Aorta (tissue), 5 donors: ENCODE measurements at places on chromosomes 12 and 14. TPM values are rescaled to one million over a fixed set of nuclear protein-coding genes. Genes with fewer than 3 reads are reported as not detected.

DNA sequence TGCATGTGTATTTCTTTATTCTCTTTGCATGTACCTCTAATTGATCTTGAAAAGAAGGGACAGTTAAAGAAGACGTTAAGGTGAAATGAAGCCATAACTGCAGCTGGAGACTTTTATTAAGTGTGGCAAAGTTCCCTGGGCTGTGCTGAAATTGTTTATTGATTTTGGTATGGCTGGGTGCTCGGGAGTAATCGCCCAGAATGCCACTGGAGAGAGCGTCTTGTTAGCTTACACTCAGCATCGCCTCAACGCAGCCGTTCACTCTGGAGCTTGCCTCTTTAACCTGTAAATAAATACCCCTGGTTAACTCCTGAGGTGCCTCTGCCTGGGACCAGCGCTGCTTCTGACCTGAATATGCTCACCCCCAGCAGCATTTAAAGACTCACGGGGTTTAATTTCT is 98.6 kb downstream of the GPATCH2L start:
- H3K36me3 ChIP-seq, result no peaks in the 10 kb centered on the region
- H3K4me3 ChIP-seq, result no peak overlapping the region
- H3K27ac ChIP-seq, result no peak overlapping the region

CKB gene
- total RNA-seq, result 78.1 TPM

DNA sequence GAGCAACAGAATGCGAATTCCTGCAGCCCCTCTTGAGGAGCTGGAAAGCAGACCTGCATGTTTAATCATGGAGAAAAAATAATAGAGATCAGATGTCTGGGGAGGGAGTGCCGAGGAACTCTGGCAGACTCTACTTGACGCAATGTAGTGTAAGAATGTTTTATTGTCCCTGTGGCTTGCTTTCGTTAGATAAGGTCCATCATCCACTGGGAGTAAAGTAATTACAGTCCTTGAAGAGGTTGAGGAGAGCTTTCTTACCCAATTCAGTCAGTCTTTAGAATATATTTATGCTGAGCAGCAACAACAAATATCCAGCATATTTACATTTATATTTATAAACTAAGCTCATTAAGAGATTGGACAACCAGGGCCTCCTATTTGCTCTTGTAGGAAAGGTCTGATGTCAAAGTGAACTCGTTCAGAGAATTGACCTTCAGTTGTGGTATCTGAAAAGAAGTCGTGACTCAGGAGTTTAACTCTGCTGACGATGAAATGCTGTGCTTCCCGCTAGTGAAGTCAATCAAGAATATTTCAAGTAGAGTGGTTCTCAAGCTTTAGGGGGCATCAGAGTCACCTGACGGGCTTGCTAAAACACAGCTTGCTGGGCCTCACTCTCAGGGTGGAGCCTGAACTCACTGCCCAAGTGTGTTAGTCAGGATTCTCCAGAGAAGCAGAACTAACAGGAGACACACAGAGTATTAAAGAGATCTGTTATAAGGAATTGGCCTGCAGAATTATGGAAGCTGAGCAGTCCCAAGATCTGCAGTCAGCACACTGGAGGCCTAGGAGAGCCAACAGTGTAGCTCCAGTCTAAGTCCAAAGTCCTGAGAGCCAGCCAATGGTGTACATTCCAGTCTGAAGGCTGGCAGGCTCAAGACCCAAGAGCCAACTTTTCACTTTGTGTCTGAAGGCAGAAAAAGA is 139.3 kb upstream of the LMNTD1 start:
- no peaks in the 10 kb centered on the region for H3K27me3 ChIP-seq
- H3K27ac ChIP-seq, result no peak overlapping the region
- no peak for DNase-seq
- no peaks in the 10 kb centered on the region for H3K4me1 ChIP-seq

GRCh38 chr12:14577344-14577743 is 9.7 kb upstream of the PLBD1 start:
- H3K27ac ChIP-seq, result no peak overlapping the region
- no peak for DNase-seq

- H3K4me1 ChIP-seq, result no peaks in the 10 kb centered on the region
- no peak for DNase-seq
- no peak overlapping the region for H3K27ac ChIP-seq
- no peaks in the 10 kb centered on the region for H3K36me3 ChIP-seq
- H3K4me3 ChIP-seq, result no peak overlapping the region
Measured at GRCh38 chr12:70598467-70599193, 38.6 kb downstream of the PTPRB start.
